ENCODE measurements at places on chromosomes 11 and 22.

DNA sequence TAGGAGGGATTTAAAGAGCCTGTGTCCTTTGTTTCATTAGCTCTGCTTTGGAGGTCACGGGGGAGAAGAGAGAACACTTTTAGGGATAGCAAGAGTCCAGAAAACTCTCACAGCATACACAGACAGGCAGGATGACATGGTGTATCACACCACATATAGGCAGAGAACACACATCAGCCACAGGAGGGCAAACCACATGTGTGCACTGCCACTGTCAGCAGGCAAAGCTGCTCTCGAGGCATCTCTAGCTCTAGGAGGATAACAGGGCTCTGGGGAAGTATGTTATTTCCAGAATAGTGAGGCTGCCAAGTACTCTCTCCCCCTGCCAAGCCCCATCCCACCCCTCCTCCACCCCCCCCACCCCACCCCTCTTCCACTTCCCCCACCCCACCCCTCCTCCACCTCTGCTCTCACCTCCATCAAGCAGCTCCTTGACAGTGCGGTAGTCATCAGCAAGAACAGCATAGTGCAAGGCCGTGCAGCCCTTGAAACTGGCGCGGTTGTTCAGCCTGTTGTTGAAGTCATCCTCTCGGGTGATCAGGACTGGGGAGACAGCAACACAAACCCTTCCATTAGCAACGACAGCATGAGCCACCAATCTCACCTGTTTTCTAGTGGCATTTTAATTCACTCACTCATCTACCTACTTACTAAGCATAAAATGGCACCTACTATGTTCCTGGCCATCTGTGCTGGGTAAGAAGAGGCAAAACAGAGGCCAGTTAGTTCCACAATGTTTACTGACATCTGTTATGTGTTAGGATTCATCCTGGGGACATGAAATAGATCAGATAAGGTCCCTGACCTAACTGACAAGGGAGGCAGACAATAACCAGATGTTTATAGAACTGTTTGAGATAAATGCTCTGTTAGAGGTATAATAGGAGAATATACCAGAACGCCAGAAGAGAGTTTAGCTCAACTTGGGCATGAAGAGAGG lies 75.6 kb downstream of the CLPB start:
- no peak for DNase-seq

DNA sequence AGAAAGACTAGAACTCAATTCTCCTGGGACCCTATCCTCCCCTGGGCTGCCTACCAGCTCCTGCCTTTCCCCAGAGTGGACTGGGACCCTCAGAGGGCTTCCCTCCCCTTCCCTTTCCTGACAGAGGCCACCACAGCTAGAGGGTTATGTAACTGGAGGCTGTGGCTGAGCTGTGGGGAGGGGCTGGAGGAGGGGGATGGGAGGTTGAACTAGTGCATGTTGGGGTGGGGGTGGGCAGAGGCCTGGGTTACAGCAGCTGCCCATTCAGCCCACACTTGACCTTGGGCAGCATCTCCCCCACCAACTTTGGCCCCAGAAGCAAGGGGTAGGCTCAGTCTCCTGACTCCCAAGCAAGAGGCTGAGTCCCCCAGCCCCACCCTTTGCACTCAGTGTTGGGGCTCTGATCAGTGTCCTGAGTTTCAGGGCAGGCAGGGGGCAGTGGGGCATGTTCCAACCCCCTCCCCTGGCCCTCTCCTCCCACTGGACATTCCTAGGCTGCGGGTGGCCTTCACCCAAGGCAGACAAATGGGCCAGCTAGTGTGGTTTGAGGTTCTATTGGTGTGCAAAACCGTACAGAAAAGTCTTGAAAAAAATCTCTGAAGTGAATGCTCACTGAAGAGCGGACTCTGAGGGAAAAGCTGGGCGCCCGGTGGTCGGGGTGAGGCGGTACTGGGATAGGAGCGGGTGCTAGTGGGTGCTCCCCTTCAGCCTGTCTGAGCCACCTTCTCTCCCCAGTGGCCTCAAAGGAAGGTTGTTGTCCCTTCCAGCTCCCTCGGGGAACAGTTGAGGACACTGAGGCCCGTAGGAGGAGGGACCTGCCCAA lies 3.8 kb downstream of the KCNC1 start:
- no peak for DNase-seq

- DNase-seq, result no peak
Observed at GRCh38 chr11:102564110-102564509, 33.6 kb upstream of the MMP7 start.

- DNase-seq, result no peak
Observed at GRCh38 chr11:119416606-119417580, 6.1 kb downstream of the THY1 start.

GRCh38 chr11:32847511-32847910 lies 17.8 kb downstream of the PRRG4 start:
- DNase-seq, result no peak
